NCI-H2029 treated with DMSO at 0.1 percent for 48 hours (cell line): ENCODE measurements at places on chromosomes 4 and X.

DNA sequence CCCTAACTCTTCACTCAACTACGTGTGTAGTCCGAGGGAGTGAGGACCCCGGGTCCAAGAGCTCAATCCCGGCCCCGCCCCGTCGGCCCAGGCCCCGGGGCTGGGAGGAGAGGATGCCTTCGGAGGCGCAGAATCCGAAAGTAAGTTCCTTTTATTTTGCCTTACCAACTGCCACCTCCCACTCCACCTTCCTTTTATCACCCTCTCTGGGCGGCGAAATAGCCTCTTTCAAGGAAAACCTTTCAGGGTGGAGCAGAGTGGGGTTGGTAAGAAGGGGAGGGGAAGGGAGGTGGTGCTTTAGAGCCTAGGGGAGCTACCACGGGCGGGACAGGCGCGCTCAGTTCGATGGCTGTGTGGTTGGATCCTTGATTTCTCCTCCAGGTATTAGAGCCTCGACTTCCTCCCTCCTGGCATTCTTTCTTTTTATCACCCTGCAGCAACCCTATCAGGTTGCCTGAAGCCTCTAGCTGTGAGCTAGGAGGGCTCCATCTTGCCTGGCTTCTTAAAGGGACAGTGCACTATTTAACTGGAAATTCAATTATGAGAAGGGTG lies 191.2 kb downstream of the RRAGB start:
- no peak for DNase-seq

DNA sequence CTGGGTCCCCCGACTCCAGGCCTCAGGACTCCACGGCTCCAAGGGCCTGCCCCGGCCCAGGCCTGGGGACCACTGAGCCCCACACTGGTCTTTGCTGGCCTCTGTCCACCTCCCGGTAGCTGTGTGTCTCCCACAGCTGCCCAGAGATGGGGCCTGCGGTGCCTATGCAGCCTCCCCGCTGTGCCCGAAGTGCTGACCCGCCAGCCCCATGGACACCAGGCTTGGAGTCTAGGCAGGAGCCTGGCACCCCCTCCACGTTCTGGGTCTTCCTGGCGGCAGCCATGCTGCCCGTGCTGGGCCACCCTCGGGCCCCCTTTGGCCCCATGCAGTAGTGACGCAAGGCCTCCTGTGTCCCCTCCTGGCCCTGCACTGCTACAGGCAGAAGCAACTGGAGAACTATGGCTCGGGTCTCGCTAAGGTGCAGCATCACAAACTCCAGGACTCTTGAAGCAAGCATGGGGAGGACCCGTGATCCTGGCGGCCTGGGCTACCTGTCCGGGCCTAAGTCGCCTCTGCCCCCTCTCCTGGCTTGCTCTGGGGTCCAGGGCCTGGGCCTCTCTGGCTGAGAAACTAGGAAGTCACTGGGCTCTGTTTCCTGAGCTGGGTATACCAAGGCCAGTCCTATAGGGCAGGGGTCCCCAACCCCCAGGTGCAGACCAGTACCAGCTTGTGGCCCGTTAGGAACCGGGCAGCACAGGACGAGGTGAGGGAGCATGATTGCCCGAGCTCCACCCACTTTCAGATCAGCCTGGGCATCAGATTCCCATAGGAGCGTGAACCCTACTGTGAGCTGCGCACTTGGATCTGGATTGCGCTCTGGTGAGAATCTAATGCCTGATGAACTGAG lies 917 bp downstream of the MYL5 start:
- no peak for DNase-seq

DNA sequence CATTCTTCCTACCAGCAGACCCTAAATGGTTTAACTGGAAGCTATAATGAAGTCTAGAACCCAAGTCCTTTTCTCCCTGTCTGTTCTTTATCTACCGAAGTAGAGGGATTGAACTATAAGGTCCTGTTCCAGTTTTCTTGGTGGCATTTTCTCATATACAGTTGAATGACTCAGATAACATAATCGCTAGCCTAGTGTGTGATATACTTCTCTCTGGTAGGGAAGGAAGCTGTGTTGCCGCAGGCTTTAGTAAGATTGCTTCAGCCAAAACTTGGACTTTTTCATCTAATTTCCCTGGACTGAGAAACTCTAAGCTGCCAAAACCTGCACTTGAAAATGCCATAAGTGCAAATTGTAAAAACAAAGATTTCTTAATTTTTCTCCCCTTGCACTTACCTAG lies 123.4 kb downstream of the NWD2 start:
- no peak for DNase-seq

GRCh38 chrX:68163441-68163840 lies 269.9 kb downstream of the OPHN1 start:
- no peak for DNase-seq

- peak; percentile 3 for DNase-seq
These were observed 4.7 kb downstream of the RIPPLY1 start for GRCh38 chrX:106898462-106898861.

- DNase-seq = no peak
These were observed 856.0 kb upstream of the FRG1 start for GRCh38 chr4:189084671-189085070.
